ENCODE measurements at places on chromosomes 2 and 18.

GRCh38 chr2:106191511-106192016, 2.5 kb downstream of the UXS1 start:
- no peak for DNase-seq

DNA sequence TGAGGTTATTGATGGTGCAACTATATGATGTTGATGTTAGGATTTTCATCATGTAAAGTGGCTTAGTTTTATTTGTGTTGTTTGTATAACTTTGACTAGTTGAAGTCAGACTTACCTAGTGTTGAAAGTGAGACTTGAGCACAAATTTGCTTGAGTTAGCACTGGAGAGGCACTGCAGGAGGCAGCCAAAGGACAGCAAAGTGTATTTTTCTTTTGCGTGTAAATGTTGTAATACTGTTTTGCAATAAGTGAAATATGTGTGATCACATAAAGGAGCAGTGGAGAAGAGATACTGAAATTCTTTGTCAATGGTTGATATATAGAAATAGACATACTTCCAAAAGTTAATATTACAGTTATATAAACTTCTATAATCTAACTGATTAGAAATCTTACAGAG, 332.0 kb upstream of the RAB12 start:
- DNase-seq, result no peak

DNA sequence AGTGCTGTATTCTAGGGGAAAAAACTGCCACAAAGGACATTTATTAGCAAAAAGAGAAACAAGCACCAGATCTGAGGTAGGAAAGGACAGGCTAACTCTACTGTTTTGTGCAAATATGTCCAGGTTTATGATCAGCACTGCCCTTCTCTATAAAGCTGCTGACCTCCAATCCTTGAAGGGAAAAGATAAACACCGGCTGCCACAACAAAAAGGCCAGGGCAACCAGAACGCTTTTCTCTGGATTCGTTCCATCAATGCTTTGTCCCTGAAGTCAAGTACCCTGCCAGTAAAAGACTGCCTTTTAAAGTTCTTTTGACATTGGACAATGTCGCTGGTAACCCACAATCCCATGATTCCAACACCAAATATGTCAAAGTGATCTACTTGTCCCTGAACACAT, 21.0 kb downstream of the SMAD2 start:
- DNase-seq, result no peak

DNA sequence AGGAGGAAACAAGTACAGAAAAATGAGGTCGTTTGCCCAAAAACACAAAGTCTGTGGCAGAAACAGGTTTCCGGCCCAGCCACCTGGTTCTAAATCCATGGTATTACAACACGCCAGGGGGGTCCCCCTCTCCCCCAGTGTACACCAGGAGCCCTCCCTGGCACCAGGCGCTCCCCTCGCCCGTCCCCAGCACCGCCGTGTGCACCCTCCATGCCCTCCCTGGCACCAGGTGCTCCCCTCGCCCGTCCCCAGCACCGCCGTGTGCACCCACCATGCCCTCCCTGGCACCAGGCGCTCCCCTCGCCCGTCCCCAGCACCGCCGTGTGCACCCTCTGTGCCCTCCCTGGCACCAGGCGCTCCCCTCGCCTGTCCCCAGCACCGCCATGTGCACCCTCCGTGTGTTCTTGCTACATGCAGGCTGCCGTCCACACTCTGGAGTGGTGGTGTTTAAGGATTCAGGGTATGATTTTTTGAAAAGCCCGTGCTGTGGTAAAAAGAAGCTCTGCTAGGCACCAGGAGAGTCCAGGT, 59.8 kb upstream of the NFATC1 start:
- no peak for DNase-seq

- no peak for DNase-seq
These were observed 11.8 kb downstream of the CYP27C1 start for GRCh38 chr2:127208313-127208712.

GRCh38 chr18:80168346-80168745, 59.3 kb downstream of the ADNP2 start:
- DNase-seq, result no peak

All from KBM-7 (cell line).